ENCODE measurements at places on chromosomes 12 and 14. TPM values are rescaled to one million over a fixed set of nuclear protein-coding genes. Genes with fewer than 3 reads are reported as not detected.

KRT78 gene
- not detected for total RNA-seq

OR2AP1 gene
- not detected for total RNA-seq

SIX4 gene
- 6.1 TPM for total RNA-seq

DNA sequence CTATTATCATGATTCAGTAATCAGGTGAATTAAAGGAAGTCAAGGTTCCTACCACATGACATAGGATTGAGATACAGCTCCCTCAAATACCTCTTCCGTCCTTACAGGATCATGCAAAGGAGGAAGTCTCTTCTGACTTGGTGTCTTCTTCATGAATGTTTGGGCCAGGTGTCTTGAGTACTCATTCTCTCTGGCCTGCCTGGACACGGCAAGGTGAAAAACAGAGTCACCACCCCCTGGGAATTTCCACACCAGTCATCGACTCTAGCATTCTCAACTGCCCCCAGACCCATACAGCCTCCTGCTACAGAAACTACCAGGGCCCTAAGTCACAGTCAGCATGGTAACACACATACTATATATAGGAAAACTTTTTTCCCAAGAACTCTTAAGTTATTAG, 44.9 kb upstream of the LTBP2 start:
- no peak for DNase-seq

DNA sequence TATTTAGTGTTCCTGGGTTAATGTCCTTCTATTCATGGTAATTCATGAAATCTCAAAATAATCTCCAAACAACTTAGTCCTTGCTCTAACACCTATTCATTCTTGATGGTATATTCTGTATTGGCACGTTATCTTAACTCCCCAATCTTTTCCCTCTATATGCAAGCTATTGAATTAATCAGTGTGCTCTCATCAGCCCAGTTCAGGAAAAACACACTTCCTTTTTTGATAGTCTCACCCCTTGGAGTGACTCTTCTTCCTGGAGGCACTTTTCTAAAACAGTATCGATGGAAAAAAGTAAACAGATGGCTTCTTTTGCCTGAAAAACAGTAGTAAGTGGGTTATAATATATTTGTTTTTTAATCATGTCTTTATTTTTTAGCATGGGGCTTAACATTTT, 28.6 kb downstream of the TULP3 start:
- no peak for DNase-seq

DNA sequence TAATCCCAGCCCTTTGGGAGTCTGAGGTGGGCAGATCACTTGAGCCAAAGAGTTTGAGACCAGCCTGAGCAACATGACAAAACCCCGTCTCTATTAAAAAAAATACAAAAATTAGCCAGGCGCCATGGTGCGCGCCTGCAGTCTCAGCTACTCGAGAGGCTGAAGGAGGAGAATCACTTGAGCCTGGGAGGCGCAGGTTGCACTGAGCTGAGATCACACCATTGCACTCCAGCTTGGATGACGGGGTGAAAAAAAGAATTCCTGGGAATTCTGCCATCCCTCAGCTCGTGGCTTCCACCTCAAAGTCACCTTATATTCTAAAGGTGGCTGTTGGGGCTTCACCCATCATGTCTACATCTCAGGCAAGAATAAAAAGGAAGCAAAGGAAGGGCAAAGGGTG, 12.9 kb downstream of the BCL2L14 start:
- DNase-seq, result no peak

DNA sequence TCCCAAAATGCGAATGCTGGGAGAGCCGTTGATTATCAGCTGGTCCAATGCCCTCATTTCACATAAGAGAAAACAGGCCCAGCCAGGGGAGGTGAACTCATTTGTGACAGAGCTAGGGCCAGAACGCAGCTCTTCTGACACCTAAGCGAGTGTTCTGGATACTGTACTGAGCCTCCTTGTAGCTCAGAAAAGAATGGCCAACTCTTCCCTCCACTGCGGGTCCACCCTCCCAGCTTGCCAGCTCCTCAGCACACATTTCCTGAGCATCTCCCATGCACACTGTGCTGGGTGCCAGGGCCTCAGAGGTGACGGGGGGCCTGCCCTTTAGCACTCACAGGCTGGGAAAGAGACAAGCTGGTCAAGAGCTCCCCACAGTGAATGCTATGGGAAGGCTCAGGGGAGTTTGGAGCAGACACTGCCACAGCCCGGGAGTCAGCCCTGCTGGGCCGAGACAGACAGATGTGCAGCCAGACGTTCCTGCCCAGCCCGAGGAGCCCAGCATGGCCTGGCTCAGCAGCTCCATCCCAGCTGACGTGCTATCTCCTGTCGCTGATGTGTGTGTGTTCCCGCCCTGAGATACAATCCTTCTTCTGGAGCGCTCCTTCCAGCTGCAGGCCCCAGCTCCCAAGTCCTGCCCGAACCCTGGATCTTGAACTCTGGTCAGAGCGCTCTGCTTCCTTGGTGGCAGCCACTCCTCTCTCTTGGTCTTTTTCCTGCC, 3.5 kb downstream of the CMTM5 start:
- DNase-seq, result no peak

- no peak for DNase-seq
Observed at GRCh38 chr12:68855771-68856170, 47.8 kb downstream of the MDM2 start.

HCAR3 gene
- not detected for total RNA-seq

DNA sequence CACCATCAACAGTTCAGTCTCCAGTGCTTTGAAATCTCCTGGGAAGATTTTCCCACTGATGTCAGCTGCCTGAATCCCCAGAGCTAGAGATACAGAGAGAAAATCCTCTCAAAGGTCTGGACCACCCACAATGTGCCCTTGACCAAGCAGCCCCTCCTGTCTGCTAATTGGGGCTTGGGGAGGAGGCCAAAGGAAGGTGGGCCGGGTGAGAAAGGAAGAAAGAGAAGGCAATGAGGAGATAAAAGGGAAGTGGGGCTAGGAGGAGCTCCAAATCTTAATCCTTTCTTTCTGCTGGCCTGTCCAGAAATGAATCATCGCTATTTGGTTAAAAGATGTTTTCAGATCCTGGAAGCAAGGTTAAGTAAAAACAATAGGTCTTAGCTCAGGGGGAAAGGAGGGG, 322.9 kb downstream of the BCL11B start:
- DNase-seq, result no peak

- DNase-seq, result no peak
Observed at GRCh38 chr14:24956104-24956503, 93.8 kb downstream of the STXBP6 start.

DNA sequence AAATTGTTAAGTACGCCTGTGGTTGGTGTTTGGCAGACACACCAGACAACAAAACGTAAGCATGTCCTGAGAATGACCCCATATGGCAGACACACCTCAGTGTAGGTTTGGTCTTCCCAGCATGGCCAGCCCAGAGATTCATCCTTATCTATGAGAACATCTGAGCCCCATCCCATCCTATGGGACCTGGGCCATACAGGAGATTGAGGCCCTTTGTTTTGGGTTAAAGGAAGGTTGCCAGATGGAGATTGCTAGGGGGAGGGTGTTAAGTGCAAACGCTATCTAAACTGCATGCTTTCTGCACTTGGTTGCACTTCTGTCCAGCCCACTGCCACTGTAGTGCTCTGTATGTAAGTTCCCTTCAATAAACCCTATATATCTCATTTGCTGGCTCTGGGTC, 4.1 kb upstream of the PCNX4 start:
- DNase-seq, result no peak

DNA sequence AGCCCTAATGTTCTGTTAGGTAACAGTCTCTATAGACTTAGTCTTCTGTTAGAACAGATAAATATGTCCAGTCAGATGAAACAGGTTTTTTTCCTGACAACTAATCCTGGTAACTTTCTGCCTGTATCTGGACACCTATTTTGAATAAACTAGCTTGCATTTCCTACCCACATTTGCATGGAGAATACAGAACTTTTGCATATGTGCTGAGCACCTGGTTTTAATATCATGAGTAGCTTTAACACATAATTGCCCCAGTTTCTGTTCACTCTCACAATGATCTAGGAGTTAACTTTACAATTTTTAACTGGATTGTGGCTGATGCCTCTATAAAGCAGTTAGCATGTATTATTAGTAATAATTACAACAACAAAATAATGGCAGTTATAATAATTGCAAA, 111.7 kb downstream of the KTN1 start:
- DNase-seq, result no peak

GRCh38 chr12:105113094-105113493, 5.6 kb downstream of the WASHC4 start:
- no peak for DNase-seq

SIX6 gene
- total RNA-seq, result not detected

GRCh38 chr12:94429633-94430032, 30.0 kb downstream of the CEP83 start:
- no peak for DNase-seq

SERPINA3 gene
- total RNA-seq, result not detected
